ENCODE measurements at places on chromosomes 1 and 21. TPM values are rescaled to one million over a fixed set of nuclear protein-coding genes. Genes with fewer than 3 reads are reported as not detected.

DNA sequence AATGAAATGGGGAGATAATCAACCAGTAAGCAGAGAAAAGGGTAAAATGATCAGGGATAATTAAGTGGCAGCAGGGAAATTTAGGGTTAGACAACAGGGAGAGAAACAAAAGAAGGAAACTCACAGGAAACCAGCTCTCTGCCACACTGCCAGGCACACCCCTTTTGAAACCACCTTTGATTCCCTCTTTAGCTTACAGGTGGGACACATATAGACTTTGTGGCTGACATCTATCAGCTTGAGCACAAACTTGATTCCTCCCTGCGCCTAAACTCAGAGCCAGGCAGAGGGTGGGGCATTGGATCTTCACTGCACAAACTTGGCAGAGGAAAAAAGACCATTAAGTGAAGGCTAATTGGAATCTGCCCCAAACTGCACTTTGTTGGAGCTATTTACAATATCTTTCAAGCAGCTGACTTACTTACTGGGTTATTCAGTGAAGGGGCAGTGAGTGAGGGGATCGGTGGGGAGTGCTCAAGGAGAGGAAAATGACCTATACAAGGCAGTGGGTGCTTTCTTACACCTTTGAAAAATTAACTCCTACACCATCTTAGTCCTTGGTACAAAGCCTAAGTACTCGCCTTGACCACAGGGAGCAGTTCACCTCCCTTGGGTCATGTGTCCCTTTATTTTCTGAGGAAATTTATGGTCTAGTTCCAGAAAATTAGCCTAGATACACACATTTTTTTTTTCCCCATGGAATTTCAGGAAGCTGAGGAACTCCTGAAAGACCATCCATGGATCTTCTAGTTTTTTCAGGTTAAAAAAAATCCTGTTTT, 60.2 kb downstream of the PBX1 start:
- DNase-seq: no peak

- no peak for DNase-seq
These were observed 25.5 kb upstream of the CYP2J2 start for GRCh38 chr1:59952065-59952464.

The CD1C gene
- total RNA-seq: not detected

DNA sequence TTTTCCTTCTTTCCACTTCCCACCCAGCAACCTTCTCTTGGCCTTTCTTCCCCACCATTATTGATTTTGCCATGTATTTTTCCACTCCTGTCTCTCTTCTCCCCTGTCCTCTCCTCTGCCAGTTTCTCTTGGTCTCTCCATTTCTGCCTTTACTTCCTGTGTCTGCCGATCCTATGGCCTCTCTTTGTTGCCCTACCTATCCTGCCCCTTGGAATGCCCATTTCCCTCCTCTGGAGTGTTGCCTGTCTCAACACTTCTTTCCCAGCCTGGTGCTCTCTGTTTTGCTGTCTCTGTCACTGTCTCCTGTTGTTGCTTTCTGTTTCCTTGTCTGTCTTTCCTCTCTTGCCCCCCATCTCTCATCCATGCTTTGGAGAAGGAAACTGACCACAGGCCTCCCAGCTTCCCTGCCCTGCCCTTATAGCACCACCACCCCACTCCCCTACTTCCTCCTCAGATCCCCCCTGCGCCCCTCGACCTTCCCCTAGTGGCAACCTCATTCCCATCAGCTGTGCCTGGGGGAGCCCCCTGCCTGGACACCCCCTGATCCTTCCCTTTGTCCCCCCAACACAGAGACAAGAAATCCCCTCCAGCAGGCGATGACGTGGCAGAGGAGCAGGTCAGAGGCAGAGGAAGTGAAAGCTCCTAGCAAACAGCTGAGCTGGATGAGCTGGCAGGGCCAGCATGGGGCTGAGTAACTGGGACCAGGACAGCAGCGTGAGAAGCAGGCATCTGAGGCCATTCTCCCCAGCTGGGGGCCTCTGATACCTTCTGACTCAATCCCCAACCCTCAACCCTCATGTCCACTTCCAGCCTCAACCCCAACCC, 6.6 kb upstream of the ETV3L start:
- DNase-seq: peak; percentile 83

GRCh38 chr1:194159941-194160340, 973.5 kb upstream of the B3GALT2 start:
- no peak for DNase-seq

DNA sequence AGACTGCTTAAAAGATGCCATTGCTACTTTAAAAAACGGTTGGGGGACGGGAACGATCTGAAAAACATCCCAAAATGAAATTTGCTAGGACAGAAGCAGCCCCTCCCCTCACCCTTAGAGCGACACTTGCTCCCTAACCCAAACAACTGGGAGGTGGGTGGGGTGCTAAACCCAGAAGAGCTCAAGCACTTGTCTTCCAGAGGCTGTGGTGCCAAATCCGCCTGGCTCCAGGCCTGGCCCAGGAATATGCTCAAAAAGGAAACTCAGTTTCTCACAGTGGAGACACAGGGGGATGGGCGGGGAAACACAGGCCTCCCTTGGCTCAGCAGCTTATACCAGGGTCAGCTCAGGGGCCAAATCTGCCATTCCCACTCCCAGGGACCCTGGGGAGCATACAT, 644 bp upstream of the PBXIP1 start:
- DNase-seq: no peak

GRCh38 chr1:58908561-58909560, 125.0 kb upstream of the JUN start:
- no peak for DNase-seq

The OR2AK2 gene
- not detected for total RNA-seq

The UROD gene
- 67.8 TPM for total RNA-seq

The HUNK gene
- total RNA-seq: 0.55 TPM

The SYNC gene
- total RNA-seq: 27.1 TPM

The LCE3A gene
- total RNA-seq: not detected

GRCh38 chr1:5727191-5727590, 265.0 kb downstream of the NPHP4 start:
- peak; percentile 33 for DNase-seq

GRCh38 chr1:71787699-71788098, 494.6 kb downstream of the NEGR1 start:
- DNase-seq: no peak

The PSMG1 gene
- total RNA-seq: 38.0 TPM

GRCh38 chr21:45655124-45655523, 11.6 kb downstream of the PCBP3 start:
- no peak for DNase-seq

The STK40 gene
- total RNA-seq: 84.0 TPM

GRCh38 chr1:111193712-111194480, 6.5 kb downstream of the DENND2D start:
- no peak for DNase-seq

The FCGR2B gene
- 43.4 TPM for total RNA-seq

GRCh38 chr1:111281411-111281810, 9.2 kb upstream of the CHIA start:
- no peak for DNase-seq

- DNase-seq: no peak
These were observed 100.2 kb downstream of the LTN1 start for GRCh38 chr21:28892199-28893111.

- peak; percentile 87 for DNase-seq
These were observed 18.4 kb downstream of the COL6A2 start for GRCh38 chr21:46116189-46116775.

DNA sequence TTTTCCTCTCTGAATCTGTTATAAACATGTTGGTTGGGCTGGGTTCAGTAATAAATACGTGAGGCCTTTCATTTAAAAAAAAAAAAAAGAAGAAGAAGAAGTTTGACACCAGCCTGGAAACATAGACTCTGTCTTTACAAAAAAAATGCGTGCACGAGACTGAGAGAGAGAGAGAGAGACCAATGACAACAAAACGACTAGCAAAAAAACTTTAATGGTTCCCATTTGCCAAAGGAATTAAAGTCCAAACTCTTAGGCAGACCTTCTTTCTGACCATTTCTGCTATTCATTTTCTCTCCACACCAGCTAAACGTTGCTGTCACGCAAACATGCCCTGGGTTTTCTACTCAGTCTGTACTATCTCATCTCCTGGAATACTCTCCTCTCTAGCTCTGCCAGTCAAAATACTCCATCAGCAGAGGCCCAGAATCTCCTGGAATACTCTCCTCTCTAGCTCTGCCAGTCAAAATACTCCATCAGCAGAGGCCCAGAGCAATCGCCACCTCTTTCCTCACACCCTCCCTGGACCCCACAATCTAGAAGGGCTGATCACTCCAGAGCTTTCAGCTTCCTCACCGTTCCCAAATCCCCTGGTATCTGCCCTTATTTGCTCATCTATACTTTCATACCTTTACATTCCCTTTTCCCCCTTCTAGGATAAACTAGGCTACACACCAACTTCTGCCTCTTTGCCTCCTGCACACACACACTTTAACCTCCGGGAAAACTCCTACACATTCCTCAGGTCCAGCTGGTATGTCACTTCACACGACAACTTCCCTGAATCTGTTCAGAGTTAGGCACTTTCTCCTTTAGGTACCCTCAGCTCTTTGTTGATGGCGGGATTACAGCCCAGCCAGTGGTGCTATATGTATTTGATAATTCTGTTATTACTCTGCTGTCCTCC, 100.0 kb downstream of the CDC7 start:
- no peak for DNase-seq

GRCh38 chr21:38330666-38331065, 73.9 kb downstream of the KCNJ15 start:
- DNase-seq: peak; percentile 2

DNA sequence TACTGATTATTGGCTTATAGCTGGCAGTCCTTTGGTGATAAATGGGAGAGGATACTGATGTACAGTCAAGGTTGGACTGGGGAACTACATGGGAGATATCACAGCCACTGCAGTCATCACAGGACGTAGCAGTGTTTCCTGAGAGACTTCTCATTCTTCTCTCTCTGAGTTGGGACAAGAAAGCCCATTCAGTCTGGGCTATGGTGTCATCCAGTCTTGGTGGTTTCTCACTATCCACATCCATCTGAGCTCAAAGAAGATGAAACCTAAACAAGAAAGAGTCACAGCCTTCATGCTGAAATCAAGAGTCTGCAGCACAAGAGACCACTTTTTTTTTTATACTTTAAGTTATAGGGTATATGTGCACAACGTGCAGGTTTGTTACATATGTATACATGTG, 12.8 kb upstream of the CD53 start:
- DNase-seq: no peak

DNA sequence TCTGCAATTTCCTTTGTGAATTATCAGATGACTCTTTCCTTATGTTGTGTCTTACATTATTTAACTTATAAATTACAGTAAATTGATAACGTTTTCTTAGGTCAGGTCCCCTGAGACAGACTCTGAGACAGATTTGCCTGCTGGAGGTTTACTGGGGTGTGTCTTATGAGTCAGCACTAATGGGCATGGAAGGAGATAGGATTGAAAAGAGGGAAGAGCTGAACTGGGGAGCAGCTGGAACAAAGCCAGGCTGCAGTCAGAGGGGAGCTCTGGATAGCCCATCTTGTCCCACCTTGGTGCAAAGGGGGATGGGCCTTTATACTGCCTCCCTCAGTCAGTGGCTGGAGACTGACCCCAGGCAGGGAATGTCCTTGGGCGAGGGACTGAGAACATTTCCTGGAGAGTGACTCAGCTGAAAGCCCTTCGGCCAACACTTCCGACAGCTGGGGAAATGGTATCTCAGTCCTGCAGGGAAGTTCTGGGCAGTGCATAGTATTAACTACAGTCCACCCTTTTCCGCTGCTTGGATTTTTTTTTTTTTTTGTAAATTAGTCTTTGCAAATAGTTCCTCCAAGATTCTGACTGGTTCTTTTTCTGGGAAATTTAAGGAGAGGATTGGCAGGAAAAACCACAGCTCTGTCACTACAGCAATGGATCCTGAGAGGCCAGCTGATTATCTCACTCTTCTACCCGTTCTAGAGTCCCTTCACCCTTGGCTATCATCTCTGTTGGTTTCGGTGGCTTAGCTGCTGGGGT, 39.1 kb upstream of the CDC42BPA start:
- no peak for DNase-seq

The HSD3B1 gene
- total RNA-seq: not detected

The ACTRT2 gene
- not detected for total RNA-seq

GRCh38 chr1:194568610-194569009, 1382.2 kb upstream of the B3GALT2 start:
- DNase-seq: no peak

The CACNA1E gene
- total RNA-seq: 0.45 TPM

- DNase-seq: no peak
These were observed 379.2 kb upstream of the SPAG17 start for GRCh38 chr1:118563981-118564951.

The THEMIS2 gene
- total RNA-seq: 64.9 TPM

DNA sequence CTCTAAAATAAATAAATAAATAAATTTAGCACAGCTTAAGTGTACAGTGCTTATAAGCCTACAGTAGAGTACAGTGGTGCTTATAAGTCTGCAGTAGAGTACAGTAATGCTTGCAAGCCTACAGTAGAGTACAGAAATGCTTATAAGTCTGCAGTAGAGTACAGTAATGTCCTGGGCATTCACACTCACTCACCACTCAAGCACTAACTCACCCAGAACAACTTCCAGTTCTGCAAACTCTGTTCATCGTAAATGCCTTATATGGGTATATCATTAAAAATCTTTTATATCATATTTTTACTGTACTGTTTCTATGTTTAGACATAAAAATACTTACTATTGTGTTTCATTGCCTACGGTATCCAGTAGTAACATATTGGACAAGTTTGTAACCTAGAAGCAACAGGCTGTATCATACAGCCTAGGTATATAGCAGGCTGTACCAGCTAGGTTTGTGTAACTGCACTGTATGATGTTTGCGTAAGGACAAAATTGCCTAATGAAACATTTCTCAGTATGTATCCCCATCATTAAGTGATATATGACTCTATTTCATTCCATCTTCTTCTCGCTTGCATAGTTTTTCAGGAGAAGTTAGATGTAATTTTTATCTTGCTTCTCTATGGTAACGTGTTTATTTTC, 14.0 kb upstream of the S100B start:
- DNase-seq: no peak

GRCh38 chr1:72063364-72064044, 218.8 kb downstream of the NEGR1 start:
- DNase-seq: no peak

GRCh38 chr1:10484521-10484920, 9.8 kb downstream of the PEX14 start:
- no peak for DNase-seq

- no peak for DNase-seq
These were observed 125.3 kb upstream of the NGF start for GRCh38 chr1:115463347-115463746.

DNA sequence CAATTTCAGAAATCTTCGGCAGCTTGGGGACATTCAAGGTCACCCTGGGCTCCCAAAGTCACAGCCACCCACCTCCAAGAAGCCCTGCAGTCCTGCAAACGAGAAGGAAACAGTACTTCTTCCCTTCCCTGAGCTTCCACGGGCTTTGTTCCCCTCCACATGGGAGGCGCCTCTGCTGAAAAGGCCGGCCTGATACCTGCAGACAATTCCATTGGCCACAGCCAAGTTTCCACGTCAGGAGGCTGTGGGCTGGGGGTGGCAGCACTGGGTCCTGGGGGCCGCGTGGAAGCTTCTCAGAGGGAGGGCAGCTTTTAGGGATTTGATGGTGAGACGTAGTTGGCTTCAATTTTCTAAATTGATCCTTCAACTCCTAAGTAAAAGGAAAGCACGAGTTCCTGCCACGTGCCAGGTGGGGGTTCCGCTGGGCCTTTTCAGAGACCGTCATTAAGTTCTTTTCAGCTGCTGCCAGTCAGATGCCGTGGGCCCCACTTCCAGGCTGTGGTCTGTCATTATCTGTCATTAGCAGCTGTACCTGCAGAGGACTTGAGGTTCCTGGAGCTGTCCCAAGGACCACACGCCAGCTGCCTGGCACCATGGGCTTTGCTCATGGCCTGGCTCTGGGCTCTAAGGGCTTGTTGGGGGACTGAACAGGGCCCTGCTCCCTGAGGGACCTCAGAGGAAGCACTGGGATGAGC, 98.7 kb downstream of the CRYAA start:
- no peak for DNase-seq

GRCh38 chr1:117017648-117018047, 16.1 kb downstream of the CD101 start:
- DNase-seq: no peak

Measured in mesenteric fat pad (tissue), 1 donor.